ENCODE measurements at places on chromosomes 16 and 17. TPM values are rescaled to one million over a fixed set of nuclear protein-coding genes. Genes with fewer than 3 reads are reported as not detected.

- no peak for DNase-seq
Observed at GRCh38 chr17:82014432-82014831, 8.2 kb downstream of the CENPX start.

The KRTAP3-2 gene
- total RNA-seq, result not detected

The PPP1R1B gene
- 0.55 TPM for total RNA-seq

DNA sequence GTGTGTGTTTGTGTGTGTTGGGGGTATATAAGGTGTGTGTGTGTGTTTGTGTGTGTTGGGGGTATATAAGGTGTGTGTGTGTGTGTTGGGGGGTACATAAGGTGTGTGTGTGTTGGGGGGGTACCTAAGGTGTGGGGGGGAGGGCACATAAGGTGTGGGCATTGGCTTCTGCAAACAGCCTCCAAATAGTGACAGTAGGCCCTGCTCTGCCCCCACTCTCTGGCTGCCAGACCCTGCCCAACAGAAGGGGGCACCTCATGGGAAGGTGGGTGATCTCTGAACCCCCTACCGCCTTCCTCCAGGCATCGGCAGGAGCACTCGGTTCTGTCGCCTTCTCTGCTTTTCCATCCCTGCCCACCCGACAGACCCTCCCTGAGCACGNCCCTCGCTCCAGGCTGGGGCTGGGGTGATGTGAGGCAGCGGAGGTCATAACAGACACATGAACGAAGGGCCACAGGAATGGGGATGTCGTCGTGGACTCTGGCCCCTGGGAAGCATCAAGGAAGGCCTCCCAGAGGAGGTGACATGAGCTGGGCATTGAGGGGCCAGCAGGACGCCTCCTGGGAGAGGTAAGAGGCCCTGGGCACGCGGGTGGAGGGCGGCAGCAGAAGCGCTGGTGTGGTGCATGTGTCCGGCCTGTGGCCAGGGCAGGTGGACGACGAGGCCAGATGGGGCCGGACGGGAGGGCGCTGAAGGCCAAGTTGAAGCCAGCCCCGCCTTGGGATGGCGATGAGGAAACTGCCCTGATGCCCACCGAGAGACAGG, 136.6 kb upstream of the RPH3AL start:
- DNase-seq, result no peak

GRCh38 chr17:21269394-21269793, 15.1 kb upstream of the MAP2K3 start:
- DNase-seq, result no peak

The NCOR1 gene
- total RNA-seq, result 62.5 TPM

The CYGB gene
- 28.0 TPM for total RNA-seq

The IL34 gene
- 1.5 TPM for total RNA-seq

GRCh38 chr16:72389791-72390190, 217.8 kb upstream of the PMFBP1 start:
- no peak for DNase-seq

The FKBP10 gene
- total RNA-seq, result 10.2 TPM

The CRYM gene
- 78.2 TPM for total RNA-seq

- no peak for DNase-seq
Observed at GRCh38 chr16:12310286-12310685, 333.8 kb downstream of the SNX29 start.

- no peak for DNase-seq
Observed at GRCh38 chr17:34071886-34072420, 183.1 kb upstream of the CCL2 start.

DNA sequence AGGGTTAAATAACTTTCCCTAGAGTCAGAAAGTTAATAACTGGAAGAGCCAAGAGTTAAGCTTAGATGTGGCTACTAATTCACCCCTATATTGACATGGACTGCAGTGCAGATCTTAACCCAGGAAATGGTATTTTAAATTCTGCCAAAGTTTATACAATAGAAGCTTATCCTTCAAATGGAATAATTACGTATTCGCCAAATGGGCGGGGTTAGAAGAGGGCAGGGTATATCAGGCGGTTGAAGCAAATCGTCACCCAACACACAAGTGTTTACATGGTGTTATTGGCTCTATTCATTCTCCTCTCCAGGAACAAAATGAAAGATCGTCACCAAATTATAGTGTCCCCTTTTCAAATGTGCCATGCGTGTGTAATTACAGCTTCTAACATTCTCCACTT, 182.7 kb downstream of the PRKCB start:
- DNase-seq, result no peak

GRCh38 chr17:1414001-1414574, 14.1 kb upstream of the YWHAE start:
- DNase-seq, result no peak

The HOXB5 gene
- not detected for total RNA-seq
